ENCODE measurements at places on chromosomes 7 and 10. TPM values are rescaled to one million over a fixed set of nuclear protein-coding genes. Genes with fewer than 3 reads are reported as not detected.
A peak's percentile ranks its signal among the peaks of the same experiment; 100 is the strongest.

Gene INTS1
- 66.2 TPM for total RNA-seq

GRCh38 chr7:120272261-120272660 is 714 bp upstream of the KCND2 start:
- peak; percentile 93 for DNase-seq

GRCh38 chr7:24971333-24972165 is 8.4 kb downstream of the OSBPL3 start:
- peak; percentile 89 for DNase-seq

DNA sequence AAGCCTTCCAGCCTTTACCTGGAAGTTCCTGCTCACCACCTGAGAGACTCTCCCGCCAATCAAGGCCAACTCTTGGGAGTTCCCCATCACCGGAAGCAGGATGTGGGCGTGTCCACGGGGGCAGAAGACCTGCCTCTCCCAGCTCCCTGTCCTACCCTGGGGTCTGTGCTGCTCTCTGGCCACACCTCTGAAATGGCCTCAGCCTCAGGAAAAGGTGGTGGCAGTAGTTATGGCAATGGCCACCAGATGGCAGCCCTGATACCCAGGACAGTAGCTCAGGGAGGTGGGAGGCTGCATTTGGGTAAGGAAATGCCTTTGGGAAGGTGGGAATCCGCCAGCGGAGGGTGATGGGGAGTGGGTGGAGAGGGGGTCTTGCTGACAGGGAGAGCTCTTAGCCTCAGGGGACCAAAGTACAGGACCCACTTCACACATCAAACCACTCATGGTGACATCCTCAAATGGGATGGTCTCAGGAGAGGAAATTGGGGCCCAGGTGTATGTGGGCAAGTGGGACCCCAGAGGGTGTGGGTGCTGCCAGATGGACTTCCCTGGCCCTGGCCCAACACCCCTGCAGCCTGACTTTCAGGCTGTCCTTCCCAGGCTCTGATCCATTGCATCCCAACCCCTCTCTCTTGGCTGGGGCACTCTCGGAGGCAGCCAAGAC is 33.9 kb downstream of the KAZALD1 start:
- DNase-seq, result peak; percentile 93

Gene ANXA8L1
- total RNA-seq, result 0.29 TPM

GRCh38 chr10:75395932-75396630 is 5.5 kb downstream of the ZNF503 start:
- peak; percentile 74 for DNase-seq

Gene ZNF503
- total RNA-seq, result 18.5 TPM

Gene TMEM178B
- total RNA-seq, result 1.1 TPM

- no peak for DNase-seq
Measured at GRCh38 chr10:84706875-84707274, 378.5 kb downstream of the CCSER2 start.

GRCh38 chr10:10869592-10869991 is 148.1 kb upstream of the CELF2 start:
- peak; percentile 45 for DNase-seq

Gene ENTPD1
- 10.6 TPM for total RNA-seq

Gene HMX2
- not detected for total RNA-seq

DNA sequence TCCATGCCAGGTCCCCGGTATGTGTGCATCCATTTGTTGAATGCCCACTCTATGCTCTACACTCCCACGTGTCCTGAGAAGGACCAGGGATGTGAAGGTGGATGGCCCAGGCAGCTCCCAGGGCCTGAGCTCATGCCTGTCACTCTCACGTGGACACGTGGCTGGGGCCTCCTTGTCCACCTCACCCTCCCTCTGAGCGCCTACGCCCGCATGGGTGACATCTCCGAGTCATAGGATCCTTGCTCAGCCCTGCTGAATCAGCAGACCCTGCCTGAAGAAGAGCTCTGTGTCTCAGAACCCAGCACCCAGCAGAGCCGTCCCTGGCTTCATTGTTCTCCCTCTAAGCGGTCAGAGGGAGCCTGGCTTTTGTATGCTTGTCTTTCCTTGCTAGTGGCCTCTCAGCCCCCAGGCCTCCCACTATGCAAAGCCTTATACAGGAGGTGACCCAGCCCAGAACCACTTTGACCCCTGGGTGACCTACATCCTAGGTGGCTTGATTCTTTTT is 107.9 kb upstream of the PPIF start:
- DNase-seq, result peak; percentile 98

- DNase-seq, result no peak
Measured at GRCh38 chr7:22937946-22938345, 76.0 kb downstream of the HYCC1 start.

- no peak for DNase-seq
Measured at GRCh38 chr7:129843978-129844840, 108.6 kb downstream of the UBE2H start.

GRCh38 chr7:157657741-157658740 is 321.2 kb downstream of the DNAJB6 start:
- DNase-seq, result peak; percentile 77

- DNase-seq, result no peak
Measured at GRCh38 chr10:106308284-106308683, 856.2 kb downstream of the SORCS1 start.

- DNase-seq, result no peak
Measured at GRCh38 chr10:52635651-52636050, 136.9 kb downstream of the MBL2 start.

Gene BICC1
- total RNA-seq, result 254 TPM

DNA sequence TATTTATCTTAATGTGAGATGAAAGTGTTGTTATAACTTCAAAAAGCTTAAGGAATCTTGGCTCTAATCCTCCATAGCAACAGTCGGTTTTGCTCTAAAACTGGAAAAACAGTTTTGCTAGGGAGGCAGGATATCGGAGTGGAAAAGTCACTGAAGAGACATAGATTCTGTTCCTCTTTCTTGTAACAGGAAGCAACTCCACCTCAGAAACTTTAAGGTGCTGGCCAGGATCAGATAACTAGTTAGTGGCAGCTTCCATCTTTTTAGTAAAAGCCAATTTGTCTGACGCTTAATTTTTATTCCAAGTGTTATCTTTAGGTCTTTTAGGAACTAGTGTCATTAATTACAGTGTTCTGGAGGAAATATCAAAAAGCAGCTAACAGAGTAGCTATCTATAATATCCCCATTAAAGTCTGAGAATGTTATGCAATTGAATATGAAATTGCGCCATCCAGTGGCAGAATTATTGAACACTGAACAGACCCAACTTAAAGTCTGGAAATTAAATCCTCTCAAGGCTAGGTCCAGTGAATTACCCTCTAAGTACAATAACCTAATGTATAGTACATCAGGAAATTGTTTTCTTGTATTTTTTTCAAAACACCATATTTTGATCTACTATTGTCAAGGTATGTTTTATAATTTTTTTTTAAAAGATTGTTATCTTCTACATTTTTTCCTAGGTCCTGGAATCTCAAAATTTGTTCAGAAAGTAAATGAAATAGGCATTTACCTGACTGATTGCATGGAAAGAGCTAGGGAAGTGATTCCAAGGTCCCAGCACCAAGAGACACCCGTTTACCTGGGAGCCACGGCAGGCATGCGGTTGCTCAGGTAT is 65.9 kb upstream of the CC2D2B start:
- DNase-seq, result peak; percentile 22

- no peak for DNase-seq
Measured at GRCh38 chr7:37511915-37512314, 63.3 kb upstream of the ELMO1 start.

Gene DNAH11
- total RNA-seq, result under 0.01 TPM

Gene FXYD4
- not detected for total RNA-seq

- DNase-seq, result no peak
Measured at GRCh38 chr10:104615136-104615535, 26.0 kb upstream of the SORCS3 start.

DNA sequence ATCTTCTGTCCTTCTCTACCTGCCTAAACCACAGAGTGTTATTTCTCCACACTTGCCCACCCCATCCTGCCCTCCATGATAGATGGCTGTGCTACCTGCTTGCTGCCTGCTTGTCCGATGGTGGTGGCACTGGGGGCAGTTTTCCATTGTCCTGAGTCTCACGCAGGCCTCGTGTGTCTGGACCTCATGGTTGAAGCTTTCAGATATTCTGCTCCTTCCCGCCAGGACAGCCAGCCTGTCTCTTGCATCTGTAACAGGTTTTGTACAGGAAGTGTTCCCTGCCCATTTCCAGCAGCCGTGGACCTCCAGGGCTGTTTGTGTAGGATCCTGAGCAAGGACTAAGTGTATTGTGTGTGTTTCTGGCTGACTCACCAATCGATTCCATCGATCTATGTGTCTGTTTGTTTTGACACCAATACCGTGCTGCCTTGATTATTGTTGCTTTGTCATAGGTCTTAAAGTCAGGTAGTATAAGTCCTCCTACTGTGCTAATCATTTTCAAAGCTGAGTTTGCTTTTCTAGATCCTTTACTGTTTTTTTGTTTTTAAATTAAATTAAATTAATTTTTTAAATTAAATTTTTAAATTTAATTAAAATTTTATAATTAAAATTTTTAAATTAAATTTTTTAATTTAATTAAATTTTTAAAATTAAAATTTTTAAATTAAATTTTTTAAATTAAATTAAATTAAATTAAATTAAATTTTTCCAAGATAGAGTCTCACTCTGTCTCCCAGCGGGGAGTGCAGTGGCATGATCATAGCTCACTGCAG is 8.5 kb downstream of the IL15RA start:
- no peak for DNase-seq

Gene ZDHHC4
- total RNA-seq, result 61.6 TPM

- no peak for DNase-seq
Measured at GRCh38 chr10:15632456-15633091, 87.1 kb downstream of the ITGA8 start.

Gene DYNC1I1
- total RNA-seq, result 2.2 TPM

DNA sequence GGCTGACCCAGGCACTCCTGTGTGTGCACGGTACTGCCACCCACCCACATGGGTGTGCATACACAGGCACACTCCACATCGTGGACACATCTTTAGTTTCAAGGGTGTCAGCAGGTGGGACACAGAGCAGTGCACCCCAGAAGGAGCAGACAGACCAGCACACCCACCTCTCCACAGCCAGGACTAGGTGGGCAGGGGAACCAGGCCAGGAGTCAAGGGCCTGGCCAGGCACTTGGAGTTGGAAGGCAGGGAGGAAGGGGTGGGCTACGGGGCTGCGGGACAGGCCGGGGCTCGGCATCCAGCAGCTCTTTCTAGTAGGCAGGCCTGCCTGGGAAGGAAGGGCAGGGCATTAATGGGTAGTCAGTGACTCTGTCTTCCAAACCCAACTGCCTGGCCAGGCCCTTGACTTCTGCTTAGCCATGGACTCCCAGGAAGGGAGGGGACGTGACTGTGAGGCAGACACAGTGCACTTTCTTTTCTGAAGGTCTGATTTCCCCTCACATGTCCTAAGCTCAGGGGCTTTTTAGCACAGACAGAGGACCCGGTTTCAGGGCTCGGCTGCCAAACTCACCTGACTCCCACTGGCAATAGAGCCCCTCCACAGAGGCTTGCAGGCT is 14.6 kb downstream of the RASGEF1A start:
- DNase-seq, result peak; percentile 79

GRCh38 chr7:13981070-13981469 is 8.4 kb downstream of the ETV1 start:
- peak; percentile 84 for DNase-seq

Gene CALHM3
- total RNA-seq, result not detected

Gene PVRIG
- not detected for total RNA-seq

DNA sequence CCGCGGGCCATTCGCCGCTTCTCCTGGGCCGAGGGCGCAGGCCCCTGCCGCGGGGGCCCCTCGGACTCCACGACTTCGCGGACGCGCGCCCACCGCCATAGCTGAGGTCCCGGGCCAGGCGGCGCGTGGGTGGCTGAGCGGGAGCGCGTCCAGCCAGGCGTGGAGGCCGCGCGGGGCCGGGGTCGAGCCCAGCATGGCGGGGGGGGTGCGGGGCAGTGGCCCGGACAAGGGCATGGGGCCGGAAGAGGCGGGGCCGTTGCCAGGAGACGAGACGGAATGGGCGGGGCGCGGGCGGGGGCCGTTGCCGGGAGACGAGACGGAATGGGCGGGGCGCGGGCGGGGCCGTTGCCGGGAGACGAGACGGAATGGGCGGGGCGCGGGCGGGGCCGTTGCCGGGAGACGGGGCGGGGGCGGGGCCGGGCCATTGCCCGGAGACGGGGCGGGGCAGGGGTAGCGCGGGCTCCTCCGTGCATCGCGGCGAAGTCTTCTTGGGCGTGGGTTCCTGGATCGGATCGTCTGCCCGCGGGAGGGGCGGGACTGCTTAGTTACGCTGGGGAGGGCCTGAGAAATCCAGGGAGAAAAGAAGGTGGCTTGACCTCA is 14.8 kb downstream of the ADAM8 start:
- DNase-seq, result peak; percentile 98

Gene HYAL4
- not detected for total RNA-seq

Gene HOXA9
- 19.5 TPM for total RNA-seq

DNA sequence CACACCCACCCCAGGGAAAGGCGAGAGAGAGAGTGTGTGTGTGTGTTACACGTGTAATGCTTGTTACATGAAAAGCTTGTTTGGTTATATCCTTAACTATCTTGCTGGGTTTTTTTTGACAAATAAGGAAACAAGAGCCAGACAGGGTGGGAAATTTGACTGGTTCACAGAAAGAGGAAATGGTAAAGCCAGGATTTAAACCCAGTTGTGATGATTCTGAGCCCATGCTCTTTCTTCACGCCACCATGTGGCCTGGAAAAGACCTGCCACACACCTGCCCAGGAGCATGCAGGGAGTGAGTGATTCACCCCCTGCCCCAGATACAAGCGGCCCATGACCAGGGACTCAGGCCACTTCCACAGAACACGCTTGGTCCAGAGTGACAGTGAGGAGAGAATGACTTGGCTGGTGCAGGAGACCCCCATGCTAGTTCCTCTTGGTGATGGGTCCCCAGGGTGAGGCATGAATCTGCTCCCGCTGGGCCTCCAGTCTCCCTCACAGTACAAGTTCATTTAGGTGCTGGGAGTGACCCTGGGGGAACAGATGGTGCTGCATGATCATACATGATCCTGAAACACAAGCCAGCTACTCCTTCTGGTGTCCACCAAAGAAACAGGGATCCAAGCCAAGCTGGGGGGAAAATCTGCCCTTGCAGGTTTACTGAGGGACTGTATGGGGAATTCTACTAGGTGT is 21.0 kb upstream of the EIF5AL1 start:
- DNase-seq, result no peak

- no peak for DNase-seq
Measured at GRCh38 chr10:53852450-53853175, 948.4 kb downstream of the PCDH15 start.

DNA sequence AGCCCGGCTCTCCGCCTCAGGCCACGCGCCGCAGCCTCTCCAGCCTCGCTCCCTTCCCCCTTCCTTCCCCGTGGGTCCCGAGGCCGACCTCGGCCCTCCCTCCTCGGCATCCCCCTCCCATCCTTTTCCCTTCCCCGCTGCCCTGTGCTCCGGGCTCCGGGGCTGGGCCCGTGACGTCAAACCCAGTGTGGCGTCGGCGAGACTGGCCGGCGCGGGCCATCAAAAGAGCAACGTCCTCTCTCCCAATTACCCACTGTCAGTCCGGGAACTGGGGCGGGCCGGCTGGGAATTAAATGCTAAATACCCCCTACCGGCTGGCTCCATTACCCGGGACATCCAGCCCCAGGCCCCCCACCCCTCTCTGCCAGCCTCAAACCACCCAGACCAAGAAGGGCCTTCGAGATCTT is 2.6 kb upstream of the GATA3 start:
- DNase-seq, result peak; percentile 81

Gene AKR1C2
- 46.0 TPM for total RNA-seq

Gene GIMAP2
- 9.4 TPM for total RNA-seq

- no peak for DNase-seq
Measured at GRCh38 chr7:25493805-25494366, 265.6 kb upstream of the NPVF start.

GRCh38 chr10:130820880-130821482 is 490.5 kb downstream of the TCERG1L start:
- DNase-seq, result no peak
